ENCODE measurements at places on chromosomes 5 and 9.

DNA sequence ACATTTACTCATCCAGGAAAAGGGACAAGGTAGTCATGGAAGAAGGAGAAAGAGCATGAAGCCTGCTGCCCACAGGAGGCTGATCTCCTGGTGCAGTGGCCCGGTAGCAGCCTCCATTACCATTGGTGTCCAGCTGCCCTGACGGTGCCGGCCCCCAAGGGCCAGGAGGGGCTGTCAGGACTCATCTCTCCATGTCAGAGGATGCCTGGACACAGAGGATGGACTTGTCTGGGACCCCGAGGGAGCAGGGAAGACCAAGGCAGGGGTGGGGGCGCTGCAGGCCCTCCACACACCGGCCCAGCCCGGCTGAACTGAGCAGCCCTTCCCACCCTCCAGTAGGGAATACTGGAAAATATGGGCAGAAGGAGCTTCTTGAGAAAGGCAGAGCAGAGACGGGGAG, 52.2 kb downstream of the IRX2 start:
- H3K4me3 ChIP-seq: no peak overlapping the region
- no peak overlapping the region for H3K27ac ChIP-seq
- no peak for DNase-seq
- H3K27me3 ChIP-seq: no peaks in the 10 kb centered on the region

- no peaks in the 10 kb centered on the region for H3K4me1 ChIP-seq
- no peak overlapping the region for H3K27ac ChIP-seq
- H3K4me3 ChIP-seq: no peak overlapping the region
- no peaks in the 10 kb centered on the region for H3K27me3 ChIP-seq
- no peaks in the 10 kb centered on the region for H3K36me3 ChIP-seq
These were observed 734.5 kb upstream of the NUDT12 start for GRCh38 chr5:104297076-104297475.

- no peaks in the 10 kb centered on the region for H3K27me3 ChIP-seq
- H3K4me3 ChIP-seq: peak overlapping the region; percentile 71
- H3K4me1 ChIP-seq: peaks cover 12% of the 10 kb centered on the region
- peak overlapping the region; percentile 87 for H3K27ac ChIP-seq
- DNase-seq: peak; percentile 77
These were observed 11.8 kb downstream of the ITGA1 start for GRCh38 chr5:52799358-52799982.

- no peak overlapping the region for H3K4me3 ChIP-seq
- H3K27ac ChIP-seq: no peak overlapping the region
- H3K27me3 ChIP-seq: peaks cover 2% of the 10 kb centered on the region
- no peaks in the 10 kb centered on the region for H3K36me3 ChIP-seq
- no peak for DNase-seq
These were observed 5.7 kb upstream of the TRAF2 start for GRCh38 chr9:136880651-136881050.

GRCh38 chr5:116271446-116272025, 186.7 kb downstream of the COMMD10 start:
- no peak for DNase-seq
- H3K36me3 ChIP-seq: no peaks in the 10 kb centered on the region
- H3K27me3 ChIP-seq: no peaks in the 10 kb centered on the region
- no peak overlapping the region for H3K27ac ChIP-seq

GRCh38 chr9:115000217-115000639, 69.8 kb upstream of the TNFSF8 start:
- H3K4me3 ChIP-seq: no peak overlapping the region
- H3K27ac ChIP-seq: no peak overlapping the region
- no peaks in the 10 kb centered on the region for H3K4me1 ChIP-seq
- H3K36me3 ChIP-seq: no peaks in the 10 kb centered on the region
- DNase-seq: no peak

- H3K36me3 ChIP-seq: no peaks in the 10 kb centered on the region
- H3K27ac ChIP-seq: no peak overlapping the region
- H3K4me1 ChIP-seq: no peaks in the 10 kb centered on the region
- DNase-seq: no peak
- H3K4me3 ChIP-seq: no peak overlapping the region
These were observed 218.9 kb upstream of the NMUR2 start for GRCh38 chr5:152623951-152624350.

DNA sequence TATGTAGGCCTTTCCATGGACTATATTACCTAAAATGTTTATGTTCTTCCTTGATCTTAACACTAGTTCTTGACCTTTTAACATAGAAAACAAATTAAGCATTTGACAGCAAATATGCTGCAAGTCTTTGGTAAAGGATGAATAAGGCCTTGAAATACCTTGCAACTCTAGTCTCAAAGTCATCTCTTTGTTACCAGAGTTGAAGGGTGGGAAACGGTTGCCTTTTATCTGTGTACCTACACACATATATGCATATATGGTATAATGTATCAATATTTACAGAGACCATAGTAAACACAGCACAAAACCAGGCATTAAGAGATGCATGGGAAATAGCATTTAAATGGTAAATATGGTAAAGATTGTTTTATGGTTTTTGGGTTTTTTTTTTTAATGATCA, 16.5 kb downstream of the KIF2A start:
- DNase-seq: no peak
- no peak overlapping the region for H3K4me3 ChIP-seq
- H3K27ac ChIP-seq: no peak overlapping the region

DNA sequence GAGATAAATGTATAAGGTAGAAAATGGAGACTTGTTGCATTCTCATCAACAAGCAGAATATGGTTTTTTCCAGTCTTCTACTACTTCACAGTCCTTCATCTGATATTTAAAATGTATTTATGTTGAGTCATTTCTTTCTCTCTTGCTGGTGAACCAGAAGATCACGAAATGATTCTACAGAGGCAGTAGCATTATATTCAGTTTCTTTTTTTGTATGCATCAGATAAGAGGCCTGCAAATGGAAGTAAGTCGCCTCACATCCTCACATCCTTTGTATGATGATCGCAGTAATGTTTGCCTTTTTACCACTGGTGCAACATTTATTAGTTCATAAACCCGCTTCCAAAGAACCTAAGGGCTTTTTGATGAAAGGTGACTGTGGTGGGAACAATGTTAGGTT, 22.1 kb upstream of the IL13 start:
- H3K4me1 ChIP-seq: no peaks in the 10 kb centered on the region
- H3K4me3 ChIP-seq: no peak overlapping the region
- H3K36me3 ChIP-seq: peaks cover 44% of the 10 kb centered on the region

DNA sequence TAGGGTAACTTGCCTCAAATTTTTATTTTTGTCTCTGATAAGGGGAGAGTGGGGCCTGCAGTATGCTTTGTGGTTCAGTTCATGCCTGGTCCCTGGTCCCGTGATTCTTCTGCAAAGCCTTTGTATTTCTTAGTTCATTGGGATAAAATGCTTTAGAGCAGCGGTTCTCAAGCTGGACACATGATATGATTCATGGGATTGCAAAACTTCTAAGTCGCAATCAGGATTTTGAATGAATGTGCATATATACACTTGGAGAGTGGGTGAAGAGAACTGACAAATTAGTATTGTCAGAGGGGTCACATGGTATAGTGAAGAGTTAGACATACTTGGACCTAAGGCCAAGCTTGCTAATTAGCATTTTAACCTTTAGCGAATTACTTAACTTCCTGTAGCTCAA, 265.4 kb upstream of the KLF9 start:
- H3K27me3 ChIP-seq: no peaks in the 10 kb centered on the region
- DNase-seq: no peak
- no peaks in the 10 kb centered on the region for H3K4me1 ChIP-seq
- H3K4me3 ChIP-seq: no peak overlapping the region
- H3K27ac ChIP-seq: no peak overlapping the region

- DNase-seq: no peak
- no peak overlapping the region for H3K4me3 ChIP-seq
- no peaks in the 10 kb centered on the region for H3K27me3 ChIP-seq
These were observed 36.0 kb upstream of the PITX1 start for GRCh38 chr5:135069895-135070657.

DNA sequence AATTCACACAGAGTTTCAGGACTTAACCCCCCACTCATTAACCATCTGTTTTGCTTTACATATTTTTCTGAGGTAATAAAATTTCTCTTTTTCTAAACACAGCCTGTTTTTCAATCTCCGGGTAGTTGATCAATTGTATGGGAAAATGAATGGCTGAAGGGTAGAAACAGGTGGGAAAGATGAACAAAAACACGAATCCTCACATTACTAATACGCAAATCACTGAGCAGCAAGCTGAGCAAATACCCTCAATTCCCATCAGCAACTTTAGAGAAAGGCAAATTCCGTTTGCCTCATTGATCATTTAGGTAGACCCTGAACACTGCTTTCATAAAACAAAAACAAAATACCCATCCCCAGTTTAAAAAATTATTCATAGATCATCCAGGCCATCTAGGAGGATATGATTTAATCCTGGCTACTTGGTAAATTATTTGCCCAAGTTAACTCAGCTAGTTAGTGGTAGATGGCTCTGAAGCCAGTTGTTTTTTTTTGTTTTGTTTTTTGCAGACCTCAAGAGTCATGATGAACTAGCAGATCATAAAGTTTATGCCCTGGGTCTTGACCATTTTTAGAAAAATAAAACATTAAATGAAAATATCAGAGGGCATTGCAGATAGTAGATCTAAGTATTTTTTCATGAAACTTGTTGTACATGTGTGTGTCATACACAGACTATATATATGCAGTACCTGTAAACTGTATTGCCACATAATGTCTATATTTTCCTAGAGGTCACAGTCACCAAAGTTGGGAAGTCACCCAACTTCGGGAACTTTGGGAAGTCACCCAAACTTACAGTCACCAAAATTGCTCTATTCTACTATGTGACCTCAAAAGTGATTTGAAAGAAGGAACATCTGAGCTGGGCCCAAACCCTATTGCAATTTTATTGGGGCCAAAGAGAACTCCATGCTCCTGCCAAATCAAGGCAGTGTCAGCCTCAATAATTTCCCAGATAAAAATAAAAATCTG, 1.6 kb upstream of the CD274 start:
- H3K27ac ChIP-seq: no peak overlapping the region
- no peaks in the 10 kb centered on the region for H3K27me3 ChIP-seq
- H3K36me3 ChIP-seq: no peaks in the 10 kb centered on the region

GRCh38 chr9:129863059-129863690, 27.9 kb downstream of the USP20 start:
- no peaks in the 10 kb centered on the region for H3K4me1 ChIP-seq
- H3K36me3 ChIP-seq: peaks cover 49% of the 10 kb centered on the region
- no peak overlapping the region for H3K27ac ChIP-seq
- H3K27me3 ChIP-seq: no peaks in the 10 kb centered on the region
- H3K4me3 ChIP-seq: no peak overlapping the region

- H3K4me1 ChIP-seq: no peaks in the 10 kb centered on the region
- DNase-seq: no peak
- H3K27ac ChIP-seq: no peak overlapping the region
- no peaks in the 10 kb centered on the region for H3K27me3 ChIP-seq
- H3K36me3 ChIP-seq: peaks cover 86% of the 10 kb centered on the region
These were observed 30.5 kb downstream of the DYNC2I2 start for GRCh38 chr9:128626181-128626580.

- H3K36me3 ChIP-seq: no peaks in the 10 kb centered on the region
- H3K4me1 ChIP-seq: peaks cover 5% of the 10 kb centered on the region
- peak; percentile 78 for DNase-seq
- H3K4me3 ChIP-seq: no peak overlapping the region
- no peak overlapping the region for H3K27ac ChIP-seq
- peaks cover 2% of the 10 kb centered on the region for H3K27me3 ChIP-seq
These were observed 67.1 kb downstream of the KLF4 start for GRCh38 chr9:107422189-107423185.

GRCh38 chr9:107732781-107733522, 243.4 kb upstream of the KLF4 start:
- DNase-seq: no peak
- H3K4me1 ChIP-seq: no peaks in the 10 kb centered on the region
- H3K36me3 ChIP-seq: no peaks in the 10 kb centered on the region
- H3K4me3 ChIP-seq: no peak overlapping the region
- H3K27ac ChIP-seq: no peak overlapping the region
- no peaks in the 10 kb centered on the region for H3K27me3 ChIP-seq

DNA sequence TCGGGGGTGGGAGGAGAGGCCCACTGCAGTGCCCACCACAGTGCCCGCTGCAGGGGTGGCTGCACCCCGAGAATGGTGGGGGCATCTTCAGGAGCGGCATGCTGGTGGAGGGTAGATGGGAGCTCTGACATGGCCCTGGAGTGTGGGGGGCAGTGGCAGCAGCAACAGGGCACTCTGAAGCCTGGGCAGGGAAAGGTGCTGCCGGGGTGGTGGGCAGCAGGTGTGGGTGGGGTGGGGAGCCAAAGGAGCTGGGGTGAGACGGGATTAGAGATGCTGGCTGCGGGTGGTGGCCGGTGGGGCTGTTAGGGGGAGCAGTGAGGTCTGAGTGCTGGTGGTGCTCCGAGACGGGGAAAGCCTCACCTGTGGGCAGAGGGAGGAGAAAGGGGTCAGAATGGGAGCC, 18.0 kb downstream of the FAM193B start:
- no peaks in the 10 kb centered on the region for H3K4me1 ChIP-seq
- H3K36me3 ChIP-seq: peaks cover 63% of the 10 kb centered on the region
- no peaks in the 10 kb centered on the region for H3K27me3 ChIP-seq
- H3K27ac ChIP-seq: no peak overlapping the region
- no peak overlapping the region for H3K4me3 ChIP-seq

- H3K4me3 ChIP-seq: no peak overlapping the region
- H3K27me3 ChIP-seq: no peaks in the 10 kb centered on the region
- no peaks in the 10 kb centered on the region for H3K4me1 ChIP-seq
- H3K27ac ChIP-seq: no peak overlapping the region
- DNase-seq: no peak
These were observed 42.8 kb upstream of the GDNF start for GRCh38 chr5:37882636-37883035.

GRCh38 chr5:139378101-139378825, 4.8 kb downstream of the SLC23A1 start:
- H3K27me3 ChIP-seq: no peaks in the 10 kb centered on the region
- H3K27ac ChIP-seq: no peak overlapping the region
- no peak for DNase-seq
- H3K4me1 ChIP-seq: peaks cover 41% of the 10 kb centered on the region
- peaks cover 21% of the 10 kb centered on the region for H3K36me3 ChIP-seq

- H3K27ac ChIP-seq: no peak overlapping the region
- H3K36me3 ChIP-seq: no peaks in the 10 kb centered on the region
- no peak for DNase-seq
These were observed 88.0 kb upstream of the MAN2A1 start for GRCh38 chr5:109601736-109602135.

- H3K27me3 ChIP-seq: no peaks in the 10 kb centered on the region
- no peak for DNase-seq
- H3K4me1 ChIP-seq: no peaks in the 10 kb centered on the region
- H3K27ac ChIP-seq: no peak overlapping the region
- no peak overlapping the region for H3K4me3 ChIP-seq
These were observed 87.2 kb downstream of the RMI1 start for GRCh38 chr9:84067821-84068220.
